ENCODE measurements at places on chromosomes 4 and X.

DNA sequence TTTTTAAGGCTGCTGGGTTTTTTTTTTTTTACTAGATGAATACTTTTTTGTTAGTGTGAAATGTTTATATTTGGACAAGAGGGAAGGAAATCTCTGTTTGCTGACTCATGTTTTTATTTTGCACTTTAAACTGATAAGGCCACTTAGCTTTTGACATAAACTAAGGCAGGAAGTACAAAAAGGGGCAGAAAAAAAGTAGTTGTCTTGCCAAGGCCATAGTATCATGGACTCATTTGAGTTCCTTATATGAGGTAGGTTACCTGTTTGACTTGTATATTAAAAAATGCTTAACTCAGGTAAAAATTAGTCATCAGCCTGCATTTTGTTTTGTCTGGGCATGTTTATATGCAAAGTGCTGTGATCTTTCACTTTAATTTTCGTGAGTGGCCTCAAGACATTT, 26.0 kb downstream of the SMAD1 start:
- peak; percentile 33 for DNase-seq

GRCh38 chr4:154067786-154068185, 278.9 kb upstream of the SFRP2 start:
- DNase-seq, result no peak

DNA sequence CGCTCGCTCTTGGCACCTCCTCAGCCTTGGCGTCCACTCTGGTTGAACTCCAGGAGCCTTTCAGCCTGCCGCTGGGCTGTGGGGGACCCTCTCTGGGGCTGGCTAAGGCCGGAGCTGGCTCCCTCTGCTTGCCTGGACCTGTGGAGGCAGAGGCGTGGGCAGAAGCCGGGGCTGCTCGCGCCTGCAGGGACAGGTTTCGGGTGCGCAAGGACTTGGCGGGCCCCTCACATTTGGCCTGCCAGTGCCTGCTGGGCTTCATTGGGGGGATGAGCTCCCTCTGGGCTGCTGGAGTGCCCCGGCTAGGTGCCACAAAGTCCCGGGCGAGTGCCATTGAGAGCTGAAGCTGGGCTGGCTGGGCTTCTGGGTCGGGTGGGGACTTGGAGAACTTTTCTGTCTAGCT, 371.7 kb downstream of the FAM133A start:
- DNase-seq, result no peak

GRCh38 chrX:40008791-40009461, 88.8 kb downstream of the BCOR start:
- DNase-seq, result no peak

DNA sequence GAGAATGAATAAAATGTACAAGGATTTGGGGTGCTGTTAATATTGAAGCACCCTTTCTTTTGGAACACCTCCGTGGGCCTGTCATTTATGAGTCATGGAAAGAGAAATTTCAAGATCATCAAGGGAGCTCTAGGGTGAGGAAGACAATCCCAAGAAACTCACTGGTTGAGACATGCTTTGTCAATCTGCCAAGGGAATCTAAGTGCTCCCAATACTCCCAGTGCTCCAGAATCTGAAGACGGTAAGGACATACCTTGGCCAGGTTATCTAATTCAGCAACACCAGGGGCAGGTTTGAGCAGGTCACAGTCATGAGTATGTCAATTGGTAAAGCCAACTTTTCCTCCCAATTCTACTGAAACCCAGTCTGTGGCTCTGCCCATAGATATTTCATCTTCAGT, 556.4 kb upstream of the CPEB2 start:
- peak; percentile 11 for DNase-seq

DNA sequence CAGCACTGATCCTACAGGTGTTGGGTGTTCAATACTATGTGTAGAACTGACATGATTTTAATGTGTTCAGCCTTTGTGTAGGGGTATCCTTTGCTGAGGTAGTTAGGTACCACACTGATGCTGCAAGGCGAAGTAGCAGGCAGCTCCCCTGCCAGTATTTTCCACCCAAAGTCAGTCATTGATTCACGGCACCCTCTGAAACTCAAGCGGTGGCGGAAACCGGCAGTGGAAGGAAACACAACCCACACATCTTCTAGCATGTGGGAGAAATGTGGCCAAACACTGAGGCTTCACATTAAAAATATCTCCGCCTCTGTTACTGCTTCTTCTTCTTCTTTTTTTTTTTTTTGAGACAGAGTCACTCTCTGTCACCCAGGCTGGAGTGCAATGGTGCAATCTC, 126.3 kb downstream of the AASDH start:
- no peak for DNase-seq

GRCh38 chr4:20393486-20394100, 141.9 kb downstream of the SLIT2 start:
- DNase-seq, result no peak

DNA sequence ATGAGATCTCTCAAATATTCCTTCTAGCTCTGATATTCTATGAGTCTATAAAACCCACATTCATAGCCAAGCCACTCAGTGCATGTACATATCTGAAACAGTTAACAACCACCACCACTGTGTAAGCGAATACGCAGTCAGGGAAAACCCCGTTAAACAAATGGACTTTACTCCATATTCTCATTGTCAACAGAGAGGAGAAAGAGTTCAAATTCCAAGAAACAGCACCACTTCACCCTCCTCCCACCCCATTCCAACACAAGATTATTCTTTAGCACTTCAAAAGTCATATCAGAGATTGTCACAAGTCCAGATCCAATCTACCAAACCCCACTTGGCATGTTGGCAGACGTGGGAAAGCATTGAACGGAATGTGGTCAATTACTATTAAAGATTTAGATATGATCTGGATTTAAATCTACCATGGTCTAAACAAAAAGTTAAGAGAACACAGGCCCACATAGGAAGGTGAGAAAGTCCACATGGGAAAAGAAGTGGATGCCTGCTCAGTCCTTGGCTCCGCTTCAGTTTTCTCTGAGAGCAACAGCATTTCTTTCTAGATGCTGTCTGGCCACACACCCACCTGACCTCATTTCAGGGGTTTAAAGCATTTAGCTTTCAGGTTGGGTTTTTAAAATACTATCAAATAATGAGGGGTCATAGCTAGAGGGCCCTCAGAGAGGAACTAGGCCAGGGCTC, 39.8 kb upstream of the KLHL13 start:
- DNase-seq, result no peak

- DNase-seq, result no peak
Measured at GRCh38 chr4:69730002-69730401, 30.4 kb downstream of the SULT1B1 start.

DNA sequence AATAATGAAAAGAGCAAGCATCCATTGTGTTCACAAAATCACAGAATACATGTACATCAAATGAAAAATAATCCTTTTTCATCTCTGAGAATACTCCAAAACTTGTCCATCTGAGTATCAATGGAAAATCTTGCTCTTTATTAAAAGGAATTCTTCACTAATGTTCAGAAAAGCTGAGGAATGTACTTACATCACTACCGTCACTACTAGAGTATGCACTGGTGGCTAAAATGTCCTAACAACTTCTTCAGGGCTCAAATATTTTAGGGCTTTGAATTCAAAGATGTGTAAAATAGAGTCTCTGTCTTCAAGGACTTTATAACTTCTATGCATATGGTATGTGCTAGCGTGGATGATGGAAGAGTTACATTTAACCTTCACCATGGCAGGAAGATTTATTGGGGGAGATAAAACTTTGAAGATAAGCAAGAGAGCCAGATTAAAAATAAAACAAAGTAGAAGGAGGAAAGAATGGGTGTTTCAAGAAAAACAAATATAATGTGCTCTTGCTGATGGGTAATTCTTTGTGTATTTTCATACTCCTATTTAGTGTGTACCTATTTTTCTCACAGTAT, 55.1 kb downstream of the DMD start:
- no peak for DNase-seq

GRCh38 chrX:25290132-25290531, 274.4 kb upstream of the ARX start:
- no peak for DNase-seq

DNA sequence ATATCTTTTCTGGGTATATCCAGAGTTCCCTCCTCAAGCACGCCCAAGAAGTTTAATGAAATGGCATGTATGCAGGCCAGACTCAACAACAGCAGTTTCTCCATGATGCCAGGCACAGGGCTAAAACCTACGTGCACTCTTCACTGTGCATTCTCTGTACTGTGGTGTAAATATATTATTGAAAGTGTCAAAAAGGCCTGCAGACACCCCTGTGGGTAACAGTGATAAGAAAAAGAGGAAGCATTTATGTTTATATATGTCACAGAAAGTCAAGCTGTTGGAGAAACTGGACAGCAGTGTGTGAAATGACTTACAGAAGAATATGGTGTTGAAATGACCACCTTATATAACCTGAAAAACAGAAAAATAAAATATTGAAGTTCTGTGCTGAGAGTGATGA, 29.6 kb upstream of the DCAF8L1 start:
- DNase-seq, result no peak

GRCh38 chr4:119626943-119627266, 1.7 kb downstream of the PDE5A start:
- no peak for DNase-seq

DNA sequence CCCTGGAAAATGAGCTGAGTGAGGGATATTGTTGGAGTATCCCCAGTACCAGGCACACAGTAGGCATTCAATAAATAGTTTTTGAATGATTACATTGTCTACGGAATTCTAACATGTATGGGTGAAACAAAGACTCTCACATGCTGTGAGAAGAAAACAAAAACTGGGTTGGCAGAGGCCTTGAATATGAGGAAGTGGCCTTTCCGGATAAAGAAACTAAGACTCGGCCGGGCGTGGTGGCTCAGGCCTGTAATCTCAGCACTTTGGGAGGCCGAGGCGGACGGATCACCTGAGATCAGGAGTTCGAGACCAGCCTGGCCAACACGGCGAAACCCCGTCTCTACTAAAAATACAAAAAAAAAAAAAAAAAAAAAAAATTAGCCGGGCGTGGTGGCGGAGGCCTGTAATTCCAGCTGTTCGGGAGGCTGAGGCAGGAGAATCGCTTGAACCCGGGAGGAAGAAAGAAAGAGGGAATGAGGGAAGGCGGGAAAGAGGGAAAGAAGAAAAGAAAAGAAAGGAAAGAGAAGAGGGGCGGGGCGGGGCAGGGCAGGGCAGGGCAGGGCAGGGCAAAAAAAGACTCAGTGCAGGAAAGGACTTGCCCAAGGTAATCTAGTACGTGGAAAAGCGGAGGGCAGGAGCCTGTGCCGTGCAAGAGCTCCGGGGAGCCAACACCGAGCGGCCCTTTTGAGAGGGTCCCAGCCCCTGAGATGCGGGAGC, 689 bp upstream of the TMA16 start:
- no peak for DNase-seq

DNA sequence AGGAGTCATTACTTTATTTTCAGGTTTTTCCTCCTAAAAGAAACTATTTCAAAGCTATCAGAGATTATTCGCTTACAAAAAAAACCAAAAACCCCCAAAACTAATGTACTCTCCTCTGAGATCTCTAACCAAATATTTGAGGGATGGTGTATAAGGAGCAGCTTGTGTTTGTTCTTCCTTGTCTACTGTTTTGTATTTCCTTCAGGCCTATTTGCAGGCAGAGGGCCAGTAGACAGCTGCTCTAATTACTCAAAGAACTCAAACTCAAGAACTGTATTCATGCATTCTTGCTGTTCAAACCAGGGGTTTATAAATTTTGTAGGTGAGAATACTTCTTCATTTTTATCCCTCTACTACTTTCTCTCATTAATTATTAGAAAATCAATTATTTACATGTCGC, 51.3 kb downstream of the SH3RF1 start:
- no peak for DNase-seq

DNA sequence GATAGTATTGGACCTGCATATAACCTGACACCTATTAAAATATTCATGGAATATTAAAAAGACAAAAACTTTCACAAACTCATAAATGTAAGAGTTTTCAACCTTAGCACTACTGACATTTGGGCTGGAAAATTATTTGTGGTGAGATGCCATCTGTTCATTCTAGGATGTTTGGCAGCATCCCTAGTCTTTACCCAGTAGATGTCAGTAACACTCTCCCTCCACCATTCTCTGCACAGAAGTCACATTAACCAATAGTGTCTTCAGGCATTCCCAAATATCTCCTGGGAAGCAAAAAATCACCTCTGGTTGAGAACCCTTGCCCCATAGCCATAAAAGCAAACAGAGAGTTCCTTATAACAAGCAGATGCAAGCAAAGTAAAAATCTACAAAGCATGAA, 41.4 kb upstream of the NDST4 start:
- no peak for DNase-seq

DNA sequence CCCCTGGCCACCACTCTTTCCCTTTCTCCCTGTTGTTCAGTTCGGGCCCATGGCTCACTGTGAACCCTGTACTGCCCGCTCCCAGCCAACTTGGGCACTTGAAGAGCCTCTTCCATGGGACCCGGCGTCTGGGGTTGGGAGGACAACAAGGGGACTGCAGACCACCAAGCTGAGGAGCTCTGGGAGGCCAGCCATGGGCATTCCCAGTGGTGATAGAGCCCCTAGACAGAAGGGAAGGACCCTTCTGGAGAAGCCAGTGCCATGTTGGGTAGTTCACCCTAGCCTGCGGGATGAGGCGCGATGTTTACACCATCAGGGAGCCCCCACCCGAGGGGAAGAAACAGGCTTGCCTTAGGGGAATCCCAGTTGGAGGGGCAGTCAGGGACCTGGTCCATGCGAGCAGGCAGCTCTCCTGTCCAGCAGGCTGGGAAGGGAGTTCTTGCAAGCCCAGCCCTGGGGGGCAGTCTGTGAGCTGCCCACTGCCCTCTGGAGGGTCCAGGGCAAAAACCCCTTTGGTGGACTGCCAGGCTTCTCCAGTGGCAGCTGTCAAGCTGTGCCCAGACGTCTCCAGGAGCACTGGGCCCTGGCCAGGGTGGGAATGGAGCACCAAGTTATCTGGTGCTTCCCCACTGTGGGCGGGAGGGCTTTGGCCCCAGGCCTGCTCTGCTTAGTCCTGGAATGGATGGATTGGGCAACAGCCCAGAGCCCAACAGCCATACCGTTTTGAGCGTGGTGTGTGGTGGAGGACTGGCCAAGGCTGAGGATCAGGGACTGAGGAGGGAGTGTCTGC, 23.7 kb upstream of the UBA1 start:
- DNase-seq, result no peak

DNA sequence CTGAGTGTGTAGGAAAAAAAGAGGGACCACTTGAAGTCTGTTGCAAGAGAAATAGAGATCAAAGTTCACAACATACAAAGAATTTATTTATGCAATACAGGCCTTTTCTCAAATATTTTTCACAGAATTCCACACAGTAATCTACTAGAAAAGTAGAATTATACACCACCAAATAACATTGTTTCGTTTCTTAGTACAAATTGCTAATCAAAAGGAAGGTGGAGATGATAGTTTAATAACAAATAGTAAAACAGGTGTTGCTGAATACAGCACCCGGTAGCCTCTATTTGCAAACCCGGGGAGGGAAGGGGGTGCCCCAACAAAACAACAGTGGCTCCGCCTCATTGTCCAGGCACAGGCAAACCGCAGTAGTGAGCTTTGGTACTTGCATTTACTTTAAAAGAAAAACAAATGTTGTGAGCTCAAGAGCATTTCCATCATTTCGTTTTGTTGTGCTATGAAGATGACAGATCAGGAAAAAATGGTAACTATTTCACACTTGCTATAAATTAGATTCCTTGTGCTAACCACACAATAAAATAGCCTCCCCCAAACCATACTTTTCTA, 186.4 kb downstream of the DCLK2 start:
- no peak for DNase-seq
